ENCODE measurements at places on chromosomes 11 and 22.
A peak's percentile ranks its signal among the peaks of the same experiment; 100 is the strongest.

- DNase-seq = peak; percentile 18
These were observed 13.9 kb downstream of the OTUB1 start for GRCh38 chr11:64000026-64000739.

- DNase-seq = no peak
These were observed 1412.2 kb downstream of the BRD1 start for GRCh38 chr22:48415520-48415919.

- no peak for DNase-seq
These were observed 88.1 kb downstream of the PIWIL4 start for GRCh38 chr11:94655291-94655690.

- DNase-seq = peak; percentile 27
These were observed 11.8 kb downstream of the TIGD3 start for GRCh38 chr11:65366340-65366773.

- DNase-seq = no peak
These were observed 41.0 kb upstream of the RASSF10 start for GRCh38 chr11:12968101-12968500.

- DNase-seq = no peak
These were observed 350.6 kb downstream of the ETS1 start for GRCh38 chr11:128236506-128237498.

- no peak for DNase-seq
These were observed 3.2 kb downstream of the THAP7 start for GRCh38 chr22:20998411-20999336.

DNA sequence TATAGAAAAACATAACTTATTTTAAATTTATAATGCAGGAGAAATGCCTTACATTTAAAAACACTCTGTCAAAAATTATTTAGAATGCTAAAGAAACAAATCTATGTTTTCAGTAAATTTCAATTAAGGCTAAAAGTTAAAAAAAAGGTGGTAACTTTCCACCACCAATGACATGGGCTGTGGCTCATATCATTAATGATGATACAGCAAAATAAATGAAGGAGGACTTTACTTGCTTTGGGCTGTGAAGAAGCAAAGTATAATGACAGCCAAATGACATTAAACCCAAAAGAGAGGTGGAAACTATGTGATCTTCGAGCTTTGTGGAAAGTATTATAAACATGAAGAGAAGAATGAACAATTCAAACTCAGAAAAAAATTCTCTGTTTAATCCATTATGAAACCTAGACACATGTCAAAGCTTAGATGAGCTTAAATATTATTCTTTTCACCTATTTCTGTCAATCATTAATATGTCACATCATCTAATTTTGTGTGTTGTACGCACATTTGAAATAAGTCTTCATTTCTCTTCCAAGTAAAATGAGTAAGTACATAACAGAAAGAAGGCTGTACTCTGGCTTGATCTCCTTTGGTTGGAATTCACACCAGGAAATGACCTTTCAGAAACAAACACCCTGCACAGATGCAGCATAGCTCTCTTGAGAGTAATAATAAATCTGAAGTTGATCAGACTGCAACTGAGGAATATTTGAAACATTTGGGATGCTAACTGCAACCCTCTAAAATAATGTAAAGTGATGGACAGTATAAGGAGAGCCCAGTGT lies 265.8 kb downstream of the TTC28 start:
- no peak for DNase-seq

DNA sequence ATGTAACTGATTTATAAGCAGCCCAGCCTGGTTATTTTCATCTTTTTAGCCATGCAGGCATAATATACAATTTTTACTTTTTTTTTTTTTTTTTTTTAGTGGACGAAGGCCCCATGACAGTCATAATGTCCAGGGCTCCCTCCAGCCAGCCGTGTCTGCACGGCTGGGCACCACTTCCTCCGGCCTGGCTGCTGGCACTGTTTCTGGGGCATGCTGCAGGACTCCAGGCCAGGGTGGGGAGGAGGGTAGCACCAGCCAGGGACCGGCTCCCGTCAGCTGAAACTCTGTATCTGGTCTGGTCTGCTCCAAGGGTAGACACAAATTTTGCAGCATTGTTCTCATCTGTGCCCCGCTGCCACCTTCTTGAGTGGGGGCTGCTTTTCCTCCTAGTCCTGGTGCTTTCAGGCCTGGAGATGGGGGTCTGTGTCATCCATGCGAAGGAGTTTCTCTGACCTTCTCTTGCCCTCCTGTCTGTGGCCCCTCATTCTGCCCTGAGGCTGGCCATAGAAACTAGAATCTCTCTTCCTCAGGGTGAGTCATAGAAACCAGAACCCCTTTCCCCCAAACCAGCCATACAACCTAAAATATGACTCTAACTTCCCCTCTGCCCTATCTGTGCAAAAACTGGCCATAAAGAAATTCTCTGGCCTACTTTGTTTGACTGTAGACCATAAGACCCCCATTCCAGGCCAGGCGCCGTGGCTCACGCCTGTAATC lies 9.2 kb upstream of the RRP7A start:
- no peak for DNase-seq

DNA sequence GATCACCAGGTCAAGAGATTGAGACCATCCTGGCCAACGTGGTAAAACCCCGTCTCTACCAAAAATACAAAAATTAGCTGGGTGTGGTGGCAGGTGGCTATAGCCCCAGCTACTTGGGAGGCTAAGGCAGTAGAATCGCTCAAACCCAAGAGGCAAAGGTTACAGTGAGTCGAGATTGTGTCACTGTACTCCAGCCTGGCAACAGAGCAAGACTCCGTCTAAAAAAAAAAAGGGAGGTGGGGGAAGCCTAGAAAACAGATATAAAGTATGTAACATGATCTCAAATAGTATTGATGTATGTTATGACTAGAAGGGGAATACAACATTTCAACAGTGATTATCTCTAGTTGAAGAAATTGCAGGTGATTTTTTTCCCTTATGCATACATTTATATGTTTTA lies 61.4 kb downstream of the SLC1A2 start:
- no peak for DNase-seq

DNA sequence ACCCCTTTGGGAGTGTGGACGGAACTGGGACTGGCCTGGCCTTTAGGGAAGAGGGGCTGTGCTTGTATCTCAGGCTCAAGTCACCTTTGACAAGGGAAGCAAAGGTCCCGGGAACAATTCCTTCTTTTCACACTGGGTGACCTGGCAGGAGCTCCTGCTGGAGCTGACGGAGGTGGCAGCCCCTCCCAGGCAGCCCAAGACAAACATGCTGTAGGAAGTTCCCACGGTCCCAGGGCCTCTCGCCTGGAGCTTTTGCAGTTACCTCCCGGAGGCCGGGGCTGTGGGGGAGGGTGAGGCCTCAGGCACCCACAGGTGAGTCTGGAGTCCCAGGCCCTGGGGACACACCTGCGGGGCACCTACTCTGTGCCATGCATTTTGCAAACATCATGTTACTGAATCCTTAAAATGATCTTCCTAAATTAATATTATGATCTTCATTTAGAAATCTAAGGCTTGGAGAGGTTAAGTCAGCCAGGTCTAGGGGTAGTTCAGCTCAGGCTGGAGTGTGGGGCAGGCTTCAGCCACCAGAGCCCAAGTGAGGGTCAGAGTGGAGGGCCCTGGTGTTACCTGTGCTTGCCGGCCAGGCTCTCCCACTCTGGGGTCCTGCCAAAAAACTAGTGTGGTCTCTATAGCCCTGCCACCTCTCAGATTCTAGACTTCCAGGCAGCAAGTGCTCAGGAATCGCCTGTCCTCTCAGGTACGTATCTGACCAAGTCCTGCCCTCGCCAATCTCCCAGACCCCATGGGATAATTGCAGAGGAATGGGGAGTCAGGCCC lies 15.7 kb upstream of the MYEOV start:
- DNase-seq = no peak

DNA sequence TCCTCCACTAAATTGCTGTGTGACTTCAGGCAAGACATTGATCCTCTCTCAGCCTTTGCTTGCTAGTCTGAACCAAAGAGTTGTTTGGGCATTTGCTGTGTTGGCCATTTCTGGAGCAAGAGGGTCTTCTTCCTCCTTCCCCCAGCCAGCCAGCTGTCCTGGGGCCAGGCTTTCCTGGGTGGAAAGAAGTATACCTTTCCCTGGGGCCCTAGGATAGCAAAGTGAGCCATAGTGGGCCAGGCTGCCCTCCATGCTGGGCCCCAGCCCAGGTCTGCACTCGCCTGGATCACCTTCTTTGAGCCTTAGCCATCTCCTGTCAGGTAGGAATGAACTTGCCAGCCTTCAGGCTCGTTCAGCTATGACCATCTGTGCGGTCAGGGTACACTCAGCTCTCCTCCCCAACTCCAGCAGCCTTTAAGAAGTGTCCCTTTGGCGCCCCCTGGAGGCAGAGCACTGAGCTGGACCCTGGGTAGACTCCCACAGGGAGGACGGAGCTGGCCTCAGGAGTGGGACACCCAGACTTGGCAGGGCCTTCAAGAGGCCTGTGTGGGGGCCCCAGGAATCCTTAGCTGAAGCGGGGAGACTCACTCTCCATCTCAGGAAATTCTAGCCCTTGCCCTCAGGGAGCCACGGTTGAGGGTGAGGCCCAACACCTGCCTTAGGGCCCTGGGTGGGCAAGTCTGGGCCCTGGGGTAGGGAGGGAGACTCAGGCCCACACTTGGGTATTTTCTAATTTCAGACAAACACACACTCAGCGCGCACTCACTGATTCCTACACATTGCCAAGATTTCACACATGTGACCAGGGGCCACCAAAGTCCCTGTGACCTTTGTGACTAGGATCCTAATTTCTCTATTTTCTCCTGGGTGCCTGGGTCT lies 35.6 kb upstream of the TPBGL start:
- peak; percentile 21 for DNase-seq

GRCh38 chr11:57475671-57476046 lies 15.3 kb downstream of the RTN4RL2 start:
- DNase-seq = no peak

DNA sequence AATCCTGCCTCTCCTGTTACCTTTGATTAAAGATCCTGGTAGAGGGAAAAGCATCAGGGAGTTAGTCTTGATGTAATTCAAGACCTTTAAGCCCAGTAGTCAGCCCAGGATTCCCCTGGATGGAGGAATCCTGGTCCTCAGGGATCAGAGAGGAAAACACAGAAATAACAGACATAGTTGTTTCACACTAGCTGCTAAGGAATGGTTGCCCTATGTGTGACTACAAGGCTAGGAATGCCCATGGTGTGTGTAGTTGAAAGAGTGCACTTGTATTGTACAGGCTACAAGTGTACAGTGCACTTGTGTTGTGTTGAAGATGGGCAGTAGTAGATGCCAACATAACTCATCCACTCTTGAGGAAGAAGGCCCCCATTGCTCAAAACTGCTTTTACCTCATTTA lies 226.8 kb downstream of the AASDHPPT start:
- DNase-seq = no peak

DNA sequence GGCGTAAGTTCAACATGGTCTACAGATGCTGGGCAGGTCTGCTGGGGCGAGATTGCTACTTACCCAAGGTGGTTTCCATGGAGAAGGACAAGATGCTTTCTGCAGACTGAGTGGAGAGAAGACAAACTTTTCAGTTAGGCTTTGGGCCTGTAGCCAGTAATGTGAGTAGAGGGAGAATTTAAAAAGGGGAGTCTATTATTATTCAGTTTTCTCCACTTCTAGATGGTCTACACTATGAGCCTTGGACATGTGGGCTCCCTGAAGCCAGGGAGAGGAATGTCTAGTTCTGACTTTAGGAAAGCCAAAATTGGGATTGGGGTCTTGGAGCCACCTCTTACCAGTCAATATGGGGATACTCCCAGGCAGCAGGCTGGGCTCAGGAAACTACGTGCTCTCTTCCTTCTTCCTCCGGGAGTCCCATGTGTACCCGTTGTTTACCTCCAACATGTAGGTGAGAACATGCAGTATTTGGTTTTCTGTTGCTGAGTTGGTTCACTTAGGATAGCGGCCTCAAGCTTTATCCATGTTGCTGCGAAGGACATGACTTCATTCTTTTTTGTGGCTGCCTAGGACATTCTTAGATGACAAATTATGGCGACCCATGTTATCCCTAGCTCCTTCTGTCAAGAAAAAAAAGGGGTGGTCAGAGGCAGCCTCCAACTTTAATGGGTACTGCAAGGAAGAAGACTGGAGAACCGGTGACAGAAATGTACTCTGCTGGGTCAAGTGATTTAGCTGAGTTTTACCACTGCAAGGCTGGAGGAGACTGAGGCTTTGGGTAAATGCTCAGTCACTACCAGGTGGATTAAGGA lies 14.7 kb upstream of the ZNF280A start:
- no peak for DNase-seq

DNA sequence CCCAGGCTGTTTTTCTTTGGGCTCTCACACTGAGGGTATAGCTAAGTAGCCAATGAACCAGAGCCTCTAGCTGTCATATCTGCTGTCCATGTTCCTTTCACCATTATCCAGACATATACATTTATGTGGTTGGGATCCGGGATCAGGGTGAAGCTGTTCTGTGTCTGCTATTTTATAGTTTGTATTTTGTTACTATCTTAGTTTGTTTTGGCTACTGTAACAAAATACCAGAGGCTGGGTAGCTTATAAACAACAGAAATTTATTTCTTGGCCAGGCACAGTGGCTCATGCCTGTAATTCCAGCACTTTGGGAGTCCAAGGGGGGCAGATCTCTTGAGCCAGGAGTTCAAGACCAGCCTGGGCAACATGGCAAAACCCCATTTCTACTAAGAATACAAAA lies 40.5 kb upstream of the CABP7 start:
- DNase-seq = no peak

GRCh38 chr11:61654397-61654829 lies 25.8 kb upstream of the DAGLA start:
- DNase-seq = no peak

DNA sequence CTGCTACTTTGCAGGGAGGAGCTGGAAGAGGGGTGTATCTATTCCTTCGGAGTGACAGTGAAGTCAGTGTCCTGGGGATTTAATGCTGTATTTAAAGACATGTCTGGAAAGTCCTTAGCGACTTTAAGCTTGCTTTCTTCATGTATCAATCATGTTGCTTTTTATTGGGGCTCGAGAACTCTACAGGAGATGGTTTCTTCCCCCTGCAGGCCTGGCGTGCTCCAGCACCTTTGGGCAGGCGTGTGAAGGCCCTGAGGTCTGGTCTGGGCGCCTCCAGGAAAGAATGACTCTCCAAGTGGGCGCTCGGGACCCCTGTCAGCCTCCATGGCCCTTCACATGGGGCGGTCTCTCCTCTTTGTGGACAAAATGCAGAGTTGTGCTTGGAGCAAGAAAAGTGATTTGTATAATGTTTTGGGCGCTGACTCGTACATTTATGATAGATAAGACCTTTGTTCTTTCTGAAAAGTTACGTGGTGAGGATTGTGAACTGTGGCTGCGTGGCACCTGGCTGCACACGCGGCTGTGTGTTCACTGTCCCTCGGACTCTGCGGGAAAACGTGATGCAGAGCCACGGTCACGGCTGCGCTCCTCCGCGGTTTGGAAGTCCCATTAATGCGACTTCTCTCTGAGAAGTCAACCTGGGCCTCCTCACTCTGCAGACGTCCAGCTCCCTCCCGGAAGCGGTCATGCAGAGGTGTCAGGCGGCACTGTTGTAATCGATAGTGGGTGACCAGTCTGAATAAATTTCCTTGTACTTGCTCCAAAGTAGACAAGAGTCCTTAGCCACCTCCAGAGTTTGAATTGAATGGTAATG lies 282.5 kb downstream of the TBC1D22A start:
- DNase-seq = no peak

- no peak for DNase-seq
These were observed 26.1 kb upstream of the CELSR1 start for GRCh38 chr22:46563381-46564083.

GRCh38 chr22:44648085-44648820 lies 53.8 kb upstream of the PRR5 start:
- no peak for DNase-seq

GRCh38 chr11:110759972-110760381 lies 47.7 kb upstream of the ARHGAP20 start:
- DNase-seq = no peak
